H4 (cell line): ENCODE measurements at places on chromosomes 3 and 15. TPM values are rescaled to one million over a fixed set of nuclear protein-coding genes. Genes with fewer than 3 reads are reported as not detected.

GRCh38 chr3:59553076-59553475 is 503.3 kb upstream of the CFAP20DC start:
- DNase-seq, result no peak

DNA sequence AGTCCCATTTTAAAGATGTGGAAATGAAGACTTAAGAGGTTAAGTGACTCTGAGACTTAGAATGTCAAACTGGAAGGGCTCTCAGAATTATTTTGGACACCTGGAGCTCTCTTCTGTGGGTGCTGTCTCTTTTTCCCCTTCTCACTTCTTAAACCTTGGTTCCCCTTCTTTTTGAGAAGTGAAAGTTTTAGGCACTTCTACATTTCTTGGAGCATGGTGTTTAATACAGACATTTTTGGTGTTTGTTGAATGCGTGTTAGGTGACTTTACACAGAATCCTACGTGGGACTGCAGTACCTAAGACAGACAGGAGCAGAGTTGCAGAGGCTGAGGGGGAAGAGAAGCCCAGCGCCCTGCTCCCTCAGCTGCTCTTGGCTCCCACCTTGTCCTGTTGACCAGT is 133.3 kb downstream of the MDFIC2 start:
- no peak for DNase-seq

- no peak for DNase-seq
Observed at GRCh38 chr3:25289156-25289555, 138.9 kb upstream of the RARB start.

- no peak for DNase-seq
Observed at GRCh38 chr15:62324382-62324781, 159.3 kb upstream of the C2CD4B start.

CALML4 gene
- 0.58 and 1.7 TPM in 2 replicates for total RNA-seq

TLR9 gene
- total RNA-seq, result not detected in 2 replicates
